ENCODE measurements at places on chromosomes 12 and 14.

DNA sequence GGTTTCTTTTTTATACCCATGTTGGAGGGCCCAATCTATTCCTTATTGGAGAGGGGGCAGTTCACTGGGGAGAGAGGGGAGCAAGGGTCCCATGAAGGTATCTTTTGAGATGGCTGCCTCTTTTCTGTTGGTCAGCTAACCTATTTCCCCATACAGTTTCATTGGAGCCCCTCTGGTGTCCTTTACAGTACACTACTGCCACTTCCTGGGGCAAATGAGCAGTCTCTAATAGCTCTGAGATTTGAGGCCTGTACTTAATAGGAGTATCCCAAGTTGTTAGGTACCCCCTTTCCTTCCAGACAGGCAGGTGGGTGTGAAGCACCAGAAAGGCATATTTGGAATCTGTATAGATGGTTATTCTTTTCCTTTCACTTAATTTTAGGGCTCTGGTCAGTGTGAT, 41.3 kb upstream of the RNU6-8 start:
- DNase-seq = no peak

GRCh38 chr12:64665514-64665913, 55.2 kb downstream of the RASSF3 start:
- DNase-seq = no peak

DNA sequence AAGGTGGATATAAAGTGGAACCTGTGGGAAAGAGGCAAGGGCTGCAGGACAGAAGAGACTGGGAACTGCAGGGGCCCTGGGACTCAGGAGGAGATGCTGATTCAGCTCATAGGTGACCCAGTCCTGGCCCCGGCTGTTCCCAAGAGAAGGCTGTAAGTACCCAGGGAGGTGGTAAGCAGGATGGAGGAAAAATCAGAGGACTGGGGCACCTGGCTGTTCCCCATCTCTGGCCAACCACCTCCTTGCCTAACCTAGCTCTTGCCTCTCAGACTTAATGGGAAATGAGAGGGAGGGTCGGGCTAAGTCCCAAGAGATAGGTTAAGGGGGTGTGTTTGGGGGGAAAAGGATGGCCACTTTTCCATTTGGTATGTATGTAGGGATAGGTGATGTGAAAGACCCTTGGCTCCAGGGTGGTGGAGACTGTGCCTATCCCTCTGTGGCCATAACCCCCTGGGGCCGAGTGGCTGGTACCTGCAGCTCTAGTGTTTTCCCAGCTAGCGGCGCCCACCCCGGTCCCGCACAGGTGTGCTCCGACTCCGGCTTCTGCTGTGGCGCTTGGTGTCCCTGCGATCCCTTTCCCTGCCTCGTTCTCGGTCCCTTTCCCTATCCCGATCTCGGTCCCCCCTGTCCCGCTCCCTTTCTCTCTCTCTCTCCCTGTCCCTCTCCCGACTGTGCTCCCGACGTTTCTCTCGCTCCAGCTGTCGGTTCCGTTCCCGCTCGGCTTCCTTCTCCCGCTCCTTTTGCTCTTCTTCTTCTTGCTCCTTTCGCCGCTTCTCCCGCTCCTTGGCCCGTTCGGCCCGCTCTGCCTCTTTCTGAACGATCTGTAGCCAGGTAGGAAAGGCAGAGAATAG, 1.6 kb upstream of the CDH24 start:
- DNase-seq = no peak

DNA sequence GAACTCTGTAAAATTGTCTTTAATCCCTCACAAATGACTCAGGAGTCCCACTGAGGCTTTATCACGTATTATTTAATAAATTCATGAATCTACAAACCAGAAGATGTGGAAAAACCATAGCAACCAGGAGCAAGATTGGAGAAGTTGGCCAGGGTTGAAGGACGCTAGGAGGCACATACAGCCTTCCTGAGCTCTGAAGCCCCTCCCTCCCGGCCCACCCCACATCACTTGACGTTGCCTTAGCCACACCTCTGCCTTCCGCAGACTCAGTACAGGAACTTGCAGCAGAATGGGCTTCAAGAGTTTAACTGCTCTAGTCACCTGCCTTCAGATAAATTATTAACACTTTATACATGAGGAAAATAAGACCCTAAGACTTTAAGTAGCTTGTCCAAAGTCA, 33.9 kb downstream of the SLC35F4 start:
- DNase-seq = no peak

GRCh38 chr14:93100100-93100499, 15.6 kb downstream of the ITPK1 start:
- no peak for DNase-seq

DNA sequence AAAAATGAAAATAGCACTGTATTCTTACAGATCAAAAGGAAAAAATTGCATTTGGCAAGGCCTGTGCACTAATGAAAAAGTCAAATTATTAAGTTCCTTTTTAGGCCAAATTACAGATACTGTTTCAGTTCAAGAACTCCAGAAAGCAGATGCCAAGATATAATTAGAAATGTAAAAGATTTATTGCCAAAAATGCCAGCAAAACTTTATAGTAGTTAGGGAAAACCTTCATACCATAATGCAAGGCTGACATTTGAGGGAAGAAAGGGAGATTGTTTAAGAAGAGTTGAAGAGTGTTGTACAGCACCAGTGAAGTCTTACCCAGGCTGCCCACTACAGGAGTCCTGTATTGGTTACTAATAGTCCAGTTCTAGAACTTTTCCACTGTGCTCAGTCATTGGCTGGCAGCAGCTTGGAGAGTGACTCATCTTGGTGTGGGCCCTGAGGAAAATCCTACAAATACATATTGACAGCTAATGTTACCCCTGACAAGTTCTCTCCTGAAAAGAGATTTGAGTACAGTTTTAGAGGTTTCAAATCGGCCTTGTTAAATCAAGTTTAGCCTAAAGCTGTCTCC, 600.4 kb downstream of the C12orf50 start:
- DNase-seq = peak; percentile 0

- DNase-seq = no peak
Observed at GRCh38 chr12:102167821-102168604, 29.6 kb downstream of the PMCH start.

DNA sequence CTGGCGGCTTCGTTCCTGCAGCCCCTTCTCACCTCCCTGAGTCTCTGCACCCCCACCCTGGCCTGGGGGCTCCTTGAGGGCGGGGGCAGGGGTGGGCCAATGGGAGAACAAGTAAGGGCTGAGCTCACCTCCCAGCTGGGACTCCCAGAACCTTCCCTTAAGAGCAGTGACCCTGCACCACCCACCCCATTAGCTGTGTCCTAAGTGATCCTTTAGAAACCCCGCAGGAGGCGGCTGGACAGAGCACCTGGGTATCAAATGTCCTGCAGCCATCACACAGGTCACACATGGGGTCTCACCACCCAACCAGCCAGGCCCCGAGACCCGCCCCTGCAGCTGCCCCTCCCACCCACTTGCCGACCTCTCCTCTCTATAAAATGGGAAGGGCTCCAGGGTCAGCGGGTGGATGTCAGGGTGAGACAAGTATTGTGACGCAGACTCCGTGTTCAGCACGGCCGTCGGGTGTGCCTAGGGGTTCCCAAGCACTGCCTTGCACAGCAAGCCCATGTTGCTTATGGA, 151.2 kb upstream of the C14orf180 start:
- DNase-seq = no peak

DNA sequence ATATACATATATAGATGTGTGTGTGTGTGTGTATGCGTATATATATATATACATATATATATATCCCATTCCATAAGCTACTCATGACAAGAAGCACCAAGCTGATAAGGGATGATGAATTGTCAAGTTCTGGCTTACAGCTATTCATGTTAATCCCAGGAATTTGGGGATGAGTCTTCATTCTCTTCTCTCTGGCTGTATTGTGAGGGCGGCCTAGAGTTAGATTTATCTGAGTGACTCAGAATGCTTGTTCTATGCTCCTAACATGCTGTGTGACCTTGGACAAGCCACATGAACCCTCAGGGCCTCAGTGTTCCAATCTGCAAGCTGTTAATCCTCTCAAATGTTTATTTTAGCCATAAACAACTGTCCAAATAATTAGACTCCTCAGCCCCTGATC, 749.0 kb downstream of the MED13L start:
- no peak for DNase-seq

- DNase-seq = no peak
Observed at GRCh38 chr14:20460458-20461224, 593 bp downstream of the PIP4P1 start.

GRCh38 chr14:57816568-57817284, 49.2 kb downstream of the SLC35F4 start:
- no peak for DNase-seq

- DNase-seq = no peak
Observed at GRCh38 chr14:52360831-52361230, 46.7 kb downstream of the PTGER2 start.

DNA sequence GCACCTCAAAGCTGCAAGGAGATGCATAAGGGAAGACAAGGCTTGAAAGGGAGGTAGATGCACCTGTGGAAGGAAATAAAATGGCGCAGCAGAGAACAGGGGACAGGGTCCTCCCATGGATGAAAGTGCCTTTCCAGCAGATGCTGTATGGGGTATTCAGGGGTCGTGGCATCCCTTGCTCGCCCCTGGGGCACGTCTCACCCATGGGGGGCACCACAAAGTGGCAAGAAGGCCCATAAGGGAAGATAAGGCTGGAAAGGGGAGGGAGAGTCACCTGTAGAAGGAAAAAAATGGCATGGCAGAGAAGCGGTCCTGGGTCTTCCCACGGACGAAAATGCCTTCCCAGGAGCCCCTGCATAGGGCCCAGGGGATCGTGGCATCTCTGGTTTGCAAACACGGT, 265.1 kb downstream of the ALG10 start:
- DNase-seq = no peak

DNA sequence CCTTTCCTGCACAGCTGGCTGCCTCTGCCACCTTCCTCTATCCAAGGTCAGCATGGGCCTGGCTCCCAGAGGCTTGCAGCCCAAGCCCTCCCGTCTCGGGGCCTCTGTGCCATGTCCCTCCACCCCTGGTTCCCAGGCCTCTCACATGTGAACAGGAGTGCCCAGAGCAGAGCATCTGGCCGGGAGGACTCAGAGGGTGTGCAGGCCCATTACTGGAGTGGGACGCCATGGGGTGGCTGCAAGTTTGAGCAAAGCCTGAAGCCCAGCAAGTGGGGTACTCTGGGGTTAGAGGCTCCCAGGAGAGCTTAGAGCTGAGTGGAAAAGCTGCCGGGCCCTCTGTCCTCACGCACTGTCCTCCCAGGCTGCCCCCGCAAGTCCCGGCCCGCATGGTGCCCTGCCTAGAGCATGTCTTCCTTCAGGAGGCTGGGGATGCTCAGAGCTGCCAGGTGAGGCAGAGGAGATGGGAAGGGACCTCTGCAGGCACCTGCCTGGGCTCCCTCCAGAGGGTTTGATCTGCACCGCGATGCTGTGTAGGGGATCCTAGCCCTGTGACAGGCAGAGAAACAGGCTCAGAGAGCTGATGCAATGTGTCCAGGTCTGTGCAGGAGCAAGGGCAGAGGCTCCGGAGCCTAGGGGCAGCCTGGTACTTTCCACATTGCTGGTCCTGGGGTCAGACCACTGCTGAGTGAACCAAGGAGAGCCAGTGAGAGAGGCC, 39.8 kb downstream of the DIO3 start:
- DNase-seq = no peak

GRCh38 chr12:57552306-57552651, 2.4 kb downstream of the KIF5A start:
- DNase-seq = no peak

DNA sequence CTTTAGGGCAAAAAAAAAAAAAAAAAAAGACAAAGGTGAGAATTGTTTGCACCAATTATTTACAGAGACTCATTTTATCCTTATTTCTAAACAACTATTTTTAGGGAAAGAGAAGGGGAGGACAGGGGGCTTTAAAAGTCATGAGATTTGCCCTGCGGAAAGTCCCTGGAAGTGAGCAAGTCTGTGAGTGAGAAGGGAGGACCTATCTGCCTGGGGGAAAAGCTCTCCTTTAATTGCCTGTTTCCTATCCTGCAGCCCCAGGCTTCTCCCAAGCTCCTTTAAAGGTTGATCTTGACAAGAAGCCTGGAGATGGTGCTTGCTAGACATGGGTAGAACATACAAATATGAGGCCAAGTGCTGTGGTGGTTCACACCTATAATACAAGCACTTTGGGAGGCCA, 8.3 kb upstream of the CHST11 start:
- DNase-seq = no peak

- no peak for DNase-seq
Observed at GRCh38 chr12:16165506-16165905, 112.0 kb downstream of the SLC15A5 start.

GRCh38 chr14:92254786-92255185, 68.2 kb upstream of the SLC24A4 start:
- DNase-seq = no peak

DNA sequence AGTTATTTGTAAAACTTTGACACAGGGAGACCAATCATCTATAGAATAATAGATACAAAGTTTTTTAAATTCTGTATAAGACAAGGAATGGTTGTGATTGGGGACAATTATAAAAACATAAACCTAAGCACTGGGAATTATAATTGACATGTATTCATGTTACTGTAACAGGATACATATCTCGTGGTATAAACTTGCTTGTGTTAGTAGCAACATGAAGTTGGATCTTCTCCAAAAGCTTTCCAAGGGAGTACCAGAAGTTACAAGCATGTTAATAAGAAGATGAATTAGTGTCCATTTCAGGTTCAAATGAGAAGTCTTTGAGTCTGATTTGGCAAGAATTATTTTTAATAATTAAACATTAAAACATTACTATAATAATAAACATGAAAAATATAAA, 42.2 kb downstream of the CDKL1 start:
- no peak for DNase-seq

DNA sequence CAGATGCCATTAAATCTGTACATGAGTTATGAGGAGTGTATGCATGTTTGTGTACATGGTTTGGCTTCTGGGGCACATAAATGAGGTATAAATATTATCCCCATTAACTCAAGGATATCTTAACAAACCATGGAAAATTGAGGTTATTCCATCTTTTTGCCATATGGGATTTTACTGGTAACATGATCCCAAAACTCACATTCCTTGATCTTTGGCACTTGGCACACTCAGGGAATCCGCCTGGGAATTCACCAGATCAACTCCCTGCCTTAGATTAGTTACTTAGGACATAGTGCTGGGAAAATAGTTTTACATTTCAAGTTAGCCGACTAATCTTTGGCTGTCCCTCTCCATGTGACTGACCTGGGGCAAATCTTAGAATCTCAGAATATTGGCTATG, 16.9 kb downstream of the CDKN1B start:
- DNase-seq = no peak

- DNase-seq = no peak
Observed at GRCh38 chr14:92542766-92543554, 29.4 kb downstream of the RIN3 start.

DNA sequence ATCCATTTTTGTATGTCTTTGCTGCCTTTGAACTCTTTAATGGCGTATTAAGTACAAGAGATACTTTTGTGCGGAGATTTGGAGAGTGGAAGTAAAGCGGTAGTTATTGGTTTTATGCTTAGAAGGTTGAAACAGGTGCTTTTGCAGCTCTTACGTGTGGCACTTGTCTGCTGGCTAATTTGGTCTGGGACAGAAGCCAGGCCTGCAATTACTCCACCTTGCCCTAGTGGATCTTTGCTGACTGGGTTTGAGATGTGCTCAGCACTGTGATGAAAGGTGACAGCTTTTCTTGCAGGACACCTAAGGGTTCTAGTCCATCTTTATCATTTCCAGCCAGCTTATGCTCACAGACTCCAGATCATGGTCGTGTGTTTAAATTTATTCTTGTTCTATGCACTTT, 252.5 kb downstream of the RPL10L start:
- DNase-seq = no peak

Measured in H54 (cell line).